ENCODE measurements at places on chromosomes 5 and 9.

- no peak for DNase-seq
Observed at GRCh38 chr9:123495731-123496130, 139.7 kb downstream of the CRB2 start.

- no peak for DNase-seq
Observed at GRCh38 chr5:10493884-10494283, 52.2 kb downstream of the ROPN1L start.

DNA sequence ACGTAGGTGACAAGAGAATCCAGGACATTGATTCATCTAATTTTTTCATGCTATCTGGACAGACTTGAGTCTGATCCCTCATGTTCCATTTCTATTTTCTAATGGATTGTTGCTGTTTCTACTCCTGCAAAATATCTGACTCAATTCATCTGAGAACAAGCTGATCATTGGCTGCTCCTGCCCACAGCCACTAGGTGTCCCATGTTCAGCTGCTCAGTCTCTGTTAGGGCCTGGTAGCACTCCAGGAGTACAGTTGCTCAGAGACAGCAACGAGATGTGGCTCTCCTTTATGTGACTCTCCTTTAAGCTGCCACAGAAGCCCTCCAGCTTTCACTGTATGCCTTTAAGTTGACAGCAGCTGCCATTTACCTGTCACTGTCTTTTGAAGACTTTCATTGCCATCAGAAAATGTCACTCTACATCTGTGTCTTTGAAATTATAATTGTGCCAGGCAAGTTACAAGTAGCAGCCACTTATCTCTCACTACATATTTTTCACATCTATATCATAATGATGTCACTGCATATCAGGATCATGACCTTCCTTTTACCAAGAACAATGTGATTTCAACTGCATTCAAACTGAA is 1944.2 kb upstream of the NUDT12 start:
- no peak for DNase-seq

DNA sequence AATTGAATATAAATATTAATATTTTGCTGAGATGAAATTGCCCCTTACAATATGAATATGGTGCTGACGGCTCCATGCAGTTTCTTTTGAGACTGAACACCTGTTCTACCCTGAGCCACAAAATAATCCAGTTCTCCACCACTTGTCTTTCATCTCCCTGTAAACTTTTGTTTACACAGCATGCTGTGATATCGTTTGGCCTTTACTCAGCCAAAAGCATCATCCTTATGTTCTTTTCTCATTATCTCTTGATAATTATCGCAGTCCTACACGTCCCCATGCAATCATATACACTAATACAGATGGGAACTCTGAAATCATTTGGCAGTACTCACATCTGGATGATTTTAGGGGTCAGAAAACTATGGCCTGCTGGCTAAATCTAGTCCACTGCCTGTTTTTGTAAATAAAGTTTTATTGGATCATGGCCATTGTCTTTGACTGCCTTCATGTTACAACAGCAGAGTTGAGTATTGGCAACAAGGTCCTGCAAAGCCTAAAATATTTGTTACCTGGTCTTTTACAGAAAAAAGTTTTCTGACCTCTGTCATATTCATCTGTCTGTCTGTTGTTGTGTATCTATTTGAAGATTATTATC is 53.3 kb downstream of the AOPEP start:
- no peak for DNase-seq

- DNase-seq = no peak
Observed at GRCh38 chr5:179819296-179820126, 1.2 kb upstream of the SQSTM1 start.

DNA sequence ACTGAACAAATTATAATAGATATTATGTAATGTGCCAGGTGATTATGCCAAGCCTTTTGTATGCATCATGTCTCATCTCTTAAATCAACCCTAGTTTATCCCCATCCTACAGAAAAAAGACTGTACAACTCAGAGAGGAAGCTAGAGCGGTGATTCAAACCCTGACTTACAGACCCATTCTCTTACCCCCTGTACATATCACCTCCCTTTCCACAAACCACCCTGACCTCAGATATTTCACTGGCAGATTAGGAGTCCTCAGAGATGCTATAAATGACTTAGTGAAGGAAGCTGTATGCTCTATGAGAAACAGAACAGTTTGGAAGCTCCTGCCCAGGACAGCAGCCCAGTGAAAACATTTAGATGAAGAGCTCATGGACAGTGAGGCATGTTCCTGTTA is 79.1 kb upstream of the RARS1 start:
- DNase-seq = no peak

All from stimulated activated CD4-positive, alpha-beta T cell treated with anti-CD3 and anti-CD28 coated beads, Interleukin-1b, Interleukin-23, amount 100 ng/mL, for 1 hour (primary cell).